ENCODE measurements at places on chromosomes 12 and 14.

DNA sequence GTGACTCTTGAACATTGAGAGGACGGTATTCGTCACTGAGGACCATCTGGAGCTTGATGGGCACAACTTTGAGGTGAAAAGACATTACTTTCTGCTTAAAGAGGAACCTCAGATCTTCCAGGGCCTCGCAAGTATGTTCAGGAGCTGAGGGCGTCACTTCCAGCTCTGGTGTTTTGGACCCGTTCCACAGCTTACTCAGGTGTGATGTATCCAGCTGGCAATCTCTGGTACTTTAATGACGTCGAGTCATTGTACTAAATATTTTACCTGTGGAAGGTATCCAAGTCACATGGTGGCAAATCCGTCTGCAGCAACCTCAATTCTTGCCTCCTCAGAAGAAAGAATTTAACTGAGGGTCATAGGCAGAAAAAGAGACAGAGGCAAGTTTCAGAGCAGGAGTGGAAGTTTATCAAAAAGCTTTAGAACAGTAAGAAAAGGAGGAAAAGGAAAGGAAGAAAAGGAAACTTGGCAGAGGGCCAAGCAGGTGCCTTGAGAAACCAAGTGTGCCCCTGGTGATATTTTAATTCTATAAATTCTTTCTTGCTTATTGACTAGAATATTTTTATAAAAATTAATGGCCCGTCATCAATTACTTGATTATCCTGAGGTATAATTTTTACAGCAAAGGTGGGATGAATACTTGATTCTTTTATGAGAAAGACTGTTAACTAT is 250.6 kb downstream of the AEBP2 start:
- no peak for DNase-seq

DNA sequence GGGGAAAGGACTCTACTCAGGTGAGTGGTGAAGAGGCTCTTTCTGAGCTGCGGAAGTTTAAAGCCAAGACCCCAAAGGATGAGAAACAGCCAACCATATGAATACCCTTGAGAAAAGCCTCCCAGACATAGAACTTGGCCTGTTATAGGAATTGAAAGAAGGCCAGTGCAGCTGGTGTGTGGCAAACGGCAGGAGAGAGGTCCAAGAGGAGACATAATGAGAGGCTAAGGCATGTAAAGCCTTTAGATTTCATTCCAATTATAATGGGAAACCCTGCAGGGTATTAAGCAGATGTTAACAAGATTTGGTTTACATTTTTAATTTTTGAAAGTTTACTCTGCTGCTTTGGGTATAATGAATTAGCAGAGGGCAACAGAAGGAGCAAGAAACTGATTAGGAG is 552.1 kb upstream of the FBXO33 start:
- no peak for DNase-seq

DNA sequence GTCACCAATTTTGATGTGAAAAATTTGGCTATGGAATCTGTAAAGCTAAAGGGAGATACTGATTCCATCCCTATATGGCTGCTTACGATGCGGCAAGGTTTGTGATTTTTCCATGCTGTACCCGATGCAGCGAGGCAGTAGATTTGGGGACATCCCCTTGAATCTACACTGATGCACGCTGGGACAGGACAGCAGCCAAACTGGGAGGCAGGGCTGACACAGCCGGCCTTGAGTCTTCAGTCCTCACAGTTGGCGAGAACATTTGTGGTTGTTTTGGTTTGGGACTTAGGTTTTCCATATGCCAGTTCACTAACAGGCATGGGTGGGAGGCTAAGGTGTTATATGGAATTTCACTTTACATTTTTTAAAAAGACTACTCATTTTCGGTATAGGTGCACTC is 3.8 kb downstream of the GALNT16 start:
- no peak for DNase-seq

DNA sequence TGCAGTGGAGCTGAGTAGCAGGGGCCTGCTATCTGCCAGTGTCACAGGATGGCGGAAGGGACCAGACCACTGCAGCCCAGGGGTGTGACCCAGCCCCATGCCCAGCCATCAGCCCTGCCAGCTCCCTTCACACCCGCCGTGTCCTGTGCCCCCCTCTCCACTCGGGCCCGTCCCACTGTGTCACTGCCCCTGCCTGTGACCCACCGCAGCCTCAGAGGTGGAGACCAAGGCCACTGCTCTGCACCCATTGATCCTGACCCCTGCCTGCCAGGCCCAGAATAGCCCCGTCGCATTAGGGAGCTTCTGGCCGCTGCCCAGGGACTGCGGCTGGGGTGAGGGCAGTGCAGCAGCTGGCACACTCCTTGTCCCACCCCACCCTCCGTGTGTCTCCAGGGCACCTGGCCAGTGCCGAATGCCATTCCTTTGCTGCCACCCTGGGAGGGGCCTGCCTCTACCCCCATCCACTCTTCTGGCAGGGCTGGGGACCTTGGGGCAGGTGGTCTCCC is 2.1 kb upstream of the CRIP2 start:
- DNase-seq, result no peak

DNA sequence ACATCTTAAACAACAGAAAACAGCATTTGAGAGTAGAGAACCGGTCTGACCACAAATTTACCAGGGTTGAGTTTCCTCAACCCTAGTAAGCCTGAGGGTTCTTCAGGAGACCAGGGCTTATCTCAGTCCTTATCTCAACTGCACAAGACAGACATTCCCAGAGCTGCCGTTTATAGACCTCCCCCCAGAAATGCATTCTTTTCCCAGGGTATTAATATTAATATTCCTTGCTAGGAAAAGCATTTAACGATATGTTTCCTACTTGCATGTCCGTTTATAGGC is 12.3 kb downstream of the TMEM117 start:
- no peak for DNase-seq

- no peak for DNase-seq
These were observed 1.3 kb downstream of the PRPH start for GRCh38 chr12:49296034-49296835.

DNA sequence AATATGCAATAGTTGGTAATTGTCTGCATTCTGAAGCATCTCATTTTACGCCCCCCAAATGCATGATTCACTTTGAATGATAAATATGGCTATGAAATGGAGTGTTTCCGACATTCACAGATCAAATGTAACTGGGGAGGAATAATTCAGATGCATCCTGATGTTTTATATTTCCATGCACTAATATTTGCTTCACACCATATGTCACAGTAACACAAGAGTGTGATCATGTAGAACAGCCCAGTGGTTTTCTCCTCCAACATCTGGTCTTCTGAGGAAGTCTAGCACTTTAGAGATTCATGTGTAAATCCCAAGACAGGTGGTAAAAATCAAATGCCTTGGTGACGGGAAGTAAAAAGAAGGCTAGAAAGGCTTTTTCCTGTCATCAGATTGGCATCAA is 273.1 kb downstream of the DIO2 start:
- DNase-seq, result no peak

DNA sequence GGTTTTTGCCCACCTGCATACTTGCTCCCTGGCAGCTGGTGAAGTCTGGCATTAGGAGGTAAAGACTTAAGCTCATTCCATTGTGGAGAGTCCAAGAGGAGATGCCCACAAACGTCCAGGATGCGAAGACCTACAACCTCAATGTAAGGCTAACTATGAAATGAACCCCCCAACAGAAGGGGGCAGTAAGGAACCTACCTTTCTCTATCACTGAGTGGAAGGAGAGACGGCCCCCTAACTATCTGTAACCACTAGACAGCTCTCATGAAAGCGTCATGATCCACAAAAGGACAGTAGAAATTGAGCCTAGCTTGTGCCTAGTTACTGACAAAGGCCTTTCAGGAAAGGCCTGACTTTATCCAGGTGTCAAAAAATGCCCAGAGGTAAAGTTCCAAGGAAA is 55.3 kb downstream of the ZFYVE21 start:
- DNase-seq, result no peak

GRCh38 chr12:64072916-64073575 is 149.1 kb downstream of the KICS2 start:
- DNase-seq, result no peak

DNA sequence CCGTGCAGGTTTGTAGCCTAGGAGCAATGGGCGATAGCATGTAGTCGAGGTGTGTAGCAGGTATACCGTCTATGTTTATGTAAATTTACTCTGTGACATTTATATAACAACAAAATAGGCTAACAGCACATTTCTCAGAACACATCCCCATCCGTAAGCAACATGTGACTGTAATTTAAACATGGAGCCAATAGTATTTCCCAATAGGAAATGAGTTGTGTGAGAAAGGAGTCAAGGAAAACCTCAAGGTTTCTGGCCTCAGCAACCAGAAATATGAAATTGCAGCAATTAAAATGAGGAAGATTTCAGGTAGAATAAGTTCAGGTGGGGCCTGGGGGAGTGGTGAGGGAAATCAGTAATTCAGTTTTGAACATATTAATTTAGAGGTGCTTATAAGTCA is 136.0 kb downstream of the MSRB3 start:
- DNase-seq, result no peak

DNA sequence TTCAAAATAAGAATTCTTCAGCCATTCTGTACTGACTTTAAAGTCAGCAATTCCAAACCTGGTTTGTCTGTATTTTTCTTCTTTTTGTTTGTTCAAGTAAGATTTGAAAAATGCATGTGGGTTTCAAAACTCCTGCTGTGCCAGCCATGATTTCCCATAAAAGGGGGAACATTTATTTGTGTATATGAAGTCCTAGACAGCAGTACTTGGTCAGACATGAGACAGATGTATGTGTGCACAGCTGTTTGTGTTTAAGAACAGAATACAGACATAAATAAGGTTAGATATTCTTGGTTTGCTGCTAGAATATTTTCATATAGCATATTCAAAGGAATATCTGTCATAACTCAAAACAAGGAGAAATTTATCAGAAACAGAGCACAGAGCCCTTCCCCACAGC is 236.0 kb downstream of the ADAMTS20 start:
- DNase-seq, result no peak

DNA sequence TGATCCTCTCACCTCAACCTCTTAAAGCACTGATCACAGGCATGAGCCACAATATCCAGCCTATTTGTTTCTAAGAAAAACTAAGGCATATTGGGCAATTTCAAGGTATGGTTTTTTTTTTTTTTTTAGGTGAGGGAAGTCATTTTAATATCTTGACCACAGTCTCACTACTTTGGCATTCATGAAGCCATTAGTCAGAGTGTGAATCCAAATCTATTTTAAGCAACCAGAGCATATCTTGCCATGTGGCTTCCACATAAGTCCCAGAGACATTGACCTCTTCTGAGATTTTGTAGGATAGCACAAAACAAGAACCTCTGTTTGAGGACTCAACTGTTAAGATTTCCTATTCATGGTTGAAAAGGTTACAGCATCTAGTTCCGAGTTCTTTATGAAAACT is 130.3 kb upstream of the RBM19 start:
- DNase-seq, result no peak

GRCh38 chr12:85580562-85581168 is 255.5 kb downstream of the RASSF9 start:
- DNase-seq, result no peak

DNA sequence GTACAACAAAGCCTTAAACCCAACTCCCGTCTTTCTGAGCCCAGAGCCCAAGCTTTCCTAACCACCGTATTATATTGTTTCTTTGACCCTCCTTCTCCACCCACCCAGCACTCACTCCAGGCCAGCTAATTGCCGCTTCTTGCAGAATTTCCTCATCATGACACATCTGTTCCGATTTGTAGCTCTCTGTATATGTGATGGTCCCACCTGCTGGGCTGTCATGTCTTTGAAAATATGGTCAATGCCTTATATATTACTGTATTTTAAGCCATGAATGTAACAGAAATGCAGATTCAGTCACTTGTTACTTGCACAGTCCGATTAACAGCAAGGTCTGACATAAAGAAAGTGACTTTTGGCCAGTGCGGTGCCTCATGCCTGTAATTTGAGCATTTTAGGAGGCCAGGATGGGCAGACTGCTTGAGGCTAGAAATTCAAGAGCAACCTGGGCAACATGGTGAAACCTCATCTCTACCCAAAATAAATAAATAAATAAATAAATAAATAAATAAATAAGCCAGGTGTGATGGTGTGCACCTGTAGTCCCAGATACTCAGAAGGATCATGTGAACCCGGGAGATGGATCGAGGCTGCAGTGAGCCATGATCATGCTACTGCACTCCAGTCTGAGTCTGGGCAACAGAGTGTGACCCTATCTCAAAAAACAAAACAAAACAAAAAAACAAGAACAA is 359.8 kb downstream of the ATP23 start:
- DNase-seq, result no peak

- no peak for DNase-seq
These were observed 16.0 kb downstream of the FOS start for GRCh38 chr14:75294649-75295033.

- DNase-seq, result no peak
These were observed 20.1 kb upstream of the RTN1 start for GRCh38 chr14:59890676-59891075.

- no peak for DNase-seq
These were observed 4.5 kb downstream of the NOP2 start for GRCh38 chr12:6563448-6564050.

DNA sequence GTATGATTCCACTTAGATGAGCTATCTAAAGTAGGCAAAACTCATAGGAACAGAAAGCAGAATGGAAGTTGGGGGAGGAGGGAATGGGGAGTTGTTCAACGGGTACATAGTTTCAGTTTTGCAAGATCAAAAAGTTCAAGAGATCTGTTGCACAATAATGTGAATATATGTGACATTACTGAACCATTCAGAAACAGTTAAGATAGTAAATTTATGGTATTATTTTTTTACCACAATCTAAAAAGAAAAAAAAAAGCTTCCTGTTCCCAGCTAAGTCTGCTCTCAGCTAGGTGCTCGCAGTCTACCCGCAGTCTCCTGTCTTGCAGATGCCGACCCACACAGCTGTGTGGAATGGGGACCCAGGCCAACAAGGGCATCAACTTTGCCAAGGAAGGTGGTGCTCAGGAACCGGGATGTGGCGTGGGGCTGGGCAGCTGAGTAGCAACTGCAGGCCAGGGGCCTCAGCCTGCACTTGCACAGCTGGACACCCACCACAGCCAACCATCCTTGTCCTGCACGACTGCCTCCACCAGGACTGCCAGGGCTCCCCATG is 15.3 kb upstream of the ANO6 start:
- no peak for DNase-seq

DNA sequence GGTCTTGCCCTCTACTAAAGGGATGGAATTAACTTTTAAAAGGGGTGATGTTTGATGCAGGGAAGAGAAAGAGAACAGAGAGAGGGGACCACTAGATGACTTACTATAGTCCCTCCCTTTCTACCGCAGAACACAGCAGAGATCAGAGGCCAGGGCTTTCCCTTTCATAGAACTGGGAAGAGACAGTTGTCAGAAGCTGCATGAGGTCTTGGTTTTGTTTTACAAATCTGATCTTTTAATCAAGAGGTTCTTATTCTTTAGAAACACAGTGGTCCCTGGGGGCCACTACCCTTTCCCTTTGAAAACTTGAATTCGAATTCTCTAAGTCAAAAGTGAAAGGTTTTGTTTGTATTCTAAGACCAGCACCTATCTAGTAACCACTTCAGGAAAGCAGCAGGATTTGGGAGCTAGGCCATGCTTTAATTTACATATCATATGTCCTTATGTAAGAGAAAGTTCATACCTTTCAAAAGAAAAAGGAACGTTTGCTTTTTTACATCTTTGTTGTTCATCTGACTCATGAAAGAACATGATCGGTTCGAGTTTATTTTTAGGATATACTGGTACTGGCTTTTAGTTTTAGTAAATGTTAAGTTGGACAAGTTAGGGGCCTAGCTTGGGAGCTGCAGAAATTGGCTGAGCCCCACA is 6.3 kb downstream of the FBXL14 start:
- no peak for DNase-seq

Measured in kidney glomerular epithelial cell (primary cell).